ENCODE measurements at places on chromosomes 2 and 18. TPM values are rescaled to one million over a fixed set of nuclear protein-coding genes. Genes with fewer than 3 reads are reported as not detected.

DNA sequence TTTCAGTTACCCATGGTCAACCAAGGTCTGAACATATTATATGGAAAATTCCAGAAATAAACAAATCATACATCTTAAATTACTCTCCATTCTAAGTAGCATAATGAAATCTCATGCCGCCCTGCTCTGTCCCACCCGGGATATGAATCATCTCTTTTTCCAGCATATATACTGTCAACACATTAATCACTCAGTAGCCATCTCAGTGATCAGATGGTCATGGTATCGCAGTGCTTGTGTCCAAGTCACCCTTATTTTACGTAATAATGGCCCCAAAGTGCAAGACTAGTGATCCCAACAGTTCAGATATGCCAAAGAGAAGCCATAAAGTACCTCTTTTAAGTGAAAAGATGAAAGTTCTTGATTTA, 43.8 kb downstream of the OSBPL6 start:
- DNase-seq = no peak

DNA sequence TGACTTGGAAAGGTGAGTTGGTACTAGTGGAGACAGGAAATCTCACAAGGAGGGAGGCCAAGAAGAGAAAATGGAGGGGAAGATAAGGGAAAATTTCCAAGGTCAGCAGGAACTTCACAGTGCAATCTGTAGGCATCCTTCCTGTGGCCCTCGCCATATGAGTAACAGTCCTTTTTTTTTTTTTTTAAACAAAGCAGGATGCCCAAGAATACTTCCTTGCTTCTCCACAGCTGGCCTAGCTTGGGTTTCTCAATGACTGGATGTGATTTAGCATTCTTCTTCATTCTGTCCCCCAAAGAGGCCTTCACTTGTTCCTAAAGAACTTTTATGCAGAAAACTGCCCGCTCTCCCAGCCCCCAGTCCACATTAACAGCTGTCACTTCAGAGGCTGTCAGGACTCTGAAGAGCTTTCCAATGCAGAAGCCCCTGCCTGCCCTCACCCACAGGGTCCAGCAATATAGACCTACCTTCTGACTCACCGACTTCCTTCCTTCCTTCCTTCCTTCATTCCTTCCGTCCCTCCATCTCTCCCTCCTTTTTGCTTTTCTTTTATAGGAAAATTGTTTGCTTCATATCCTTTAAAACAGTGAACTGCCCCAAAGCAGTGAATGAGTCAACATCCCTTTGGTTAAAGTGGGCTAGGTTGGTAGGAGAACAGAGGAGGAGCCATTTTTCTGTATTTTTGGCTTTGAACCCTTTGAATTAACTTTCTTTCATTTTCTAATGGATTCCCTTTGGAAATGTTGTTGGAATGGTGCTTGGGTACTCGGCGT, 172.0 kb downstream of the MGAT5 start:
- DNase-seq = no peak

- DNase-seq = no peak
These were observed 218.1 kb downstream of the TPGS2 start for GRCh38 chr18:36610661-36611060.

Gene DSC1
- total RNA-seq = 0.35 TPM

GRCh38 chr2:37711831-37712230, 40.4 kb upstream of the CDC42EP3 start:
- DNase-seq = no peak

Gene FOXD4L1
- not detected for total RNA-seq

- peak; percentile 57 for DNase-seq
These were observed 249.3 kb upstream of the RBBP8 start for GRCh38 chr18:22683786-22684185.

DNA sequence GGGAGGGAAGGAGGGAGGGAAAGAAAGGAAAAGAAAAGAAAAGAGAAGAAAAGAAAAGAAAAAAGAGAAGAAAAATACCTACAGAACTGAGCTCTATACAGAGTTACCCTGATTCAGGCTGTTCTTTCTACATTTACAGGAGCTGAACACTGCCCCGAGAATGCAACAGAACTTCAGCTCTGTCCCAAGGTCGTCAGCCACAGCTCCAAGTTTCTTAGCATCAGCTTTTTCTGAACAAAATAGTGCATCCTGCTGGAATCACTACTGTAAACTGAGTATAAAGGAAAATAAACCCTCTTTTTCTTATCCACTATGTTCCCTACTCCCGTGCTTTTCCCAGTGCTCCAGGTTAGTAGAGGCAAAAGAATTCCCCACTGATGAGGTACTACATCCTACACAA, 4.7 kb upstream of the PPP4R1 start:
- no peak for DNase-seq

Gene SLC16A14
- 0.47 TPM for total RNA-seq

DNA sequence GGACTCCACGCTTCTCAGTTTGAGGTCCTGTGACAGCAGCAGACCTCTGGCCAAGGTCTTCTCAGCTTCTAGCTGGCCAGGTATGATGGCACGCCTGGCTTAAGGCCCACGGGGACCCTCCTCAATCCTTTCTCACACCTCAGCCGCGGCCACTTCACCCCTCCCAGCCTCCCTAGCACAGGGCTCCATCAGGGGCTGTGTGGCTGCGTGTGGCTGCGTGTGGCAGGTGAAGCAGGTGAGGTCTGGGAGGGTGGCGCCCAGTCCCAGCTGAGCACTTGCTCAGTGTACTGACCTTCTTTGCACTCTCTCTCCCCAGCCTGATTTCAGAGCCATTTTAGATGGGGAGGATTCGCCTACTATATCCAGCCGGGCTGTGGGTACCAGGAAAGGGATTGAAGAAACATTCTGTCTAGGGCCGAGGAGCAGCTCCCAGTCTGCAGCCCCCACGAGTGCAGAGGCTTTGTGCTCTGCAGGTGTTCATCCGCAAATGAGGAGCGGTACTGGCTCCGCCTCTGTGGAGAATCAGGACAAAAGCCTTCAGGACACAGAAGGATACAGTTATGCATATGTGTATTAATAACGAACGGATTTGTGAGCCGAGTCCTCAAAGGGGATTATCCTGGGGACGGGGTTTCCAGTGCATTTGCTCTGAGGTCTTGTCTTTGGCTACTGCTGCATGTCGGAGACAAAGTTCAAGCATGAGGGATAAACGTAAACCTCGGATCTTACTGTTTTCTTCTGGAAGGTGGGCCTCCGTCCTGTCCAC, 236.9 kb upstream of the RAB6C start:
- no peak for DNase-seq

Data from Peyer's patch (tissue), 4 donors.